ENCODE measurements at places on chromosomes 5 and 9. TPM values are rescaled to one million over a fixed set of nuclear protein-coding genes. Genes with fewer than 3 reads are reported as not detected.

The SSNA1 gene
- total RNA-seq: 72.0 TPM

The LHX3 gene
- total RNA-seq: 0.26 TPM

The KLHL9 gene
- 14.5 TPM for total RNA-seq

The C7 gene
- total RNA-seq: 9.2 TPM

The NR2F1-AS1 gene
- 1.3 TPM for total RNA-seq

- H3K4me1 ChIP-seq: no peaks in the 10 kb centered on the region
- H3K27me3 ChIP-seq: no peaks in the 10 kb centered on the region
- no peak overlapping the region for H3K4me3 ChIP-seq
Observed at GRCh38 chr9:95819636-95820035, 55.9 kb upstream of the ERCC6L2 start.

DNA sequence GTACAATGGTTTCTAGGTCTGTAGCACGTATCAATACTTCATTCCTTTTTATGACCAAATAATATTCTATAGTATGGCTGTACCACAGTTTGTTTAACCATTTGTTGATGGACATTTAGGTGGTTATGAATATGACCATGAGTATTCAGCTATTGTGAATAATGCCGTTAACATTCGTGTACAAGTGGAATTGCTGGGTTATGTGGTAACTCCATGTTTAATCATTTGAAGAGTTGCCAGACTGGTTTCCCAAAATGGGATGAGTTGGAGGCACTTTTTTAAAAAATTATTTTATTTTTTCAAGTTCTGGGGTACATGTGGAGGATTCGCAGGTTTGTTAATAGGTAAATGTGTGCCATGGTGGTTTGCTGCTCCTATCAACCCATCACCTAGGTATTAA lies 4.6 kb downstream of the SNX2 start:
- no peaks in the 10 kb centered on the region for H3K27me3 ChIP-seq
- H3K4me1 ChIP-seq: peaks cover 30% of the 10 kb centered on the region
- no peak overlapping the region for H3K4me3 ChIP-seq
- H3K27ac ChIP-seq: no peak overlapping the region

GRCh38 chr5:139468421-139468931 lies 2.3 kb upstream of the SMIM33 start:
- no peak for DNase-seq
- no peak overlapping the region for H3K4me3 ChIP-seq
- peaks cover 14% of the 10 kb centered on the region for H3K4me1 ChIP-seq
- no peak overlapping the region for H3K27ac ChIP-seq

- H3K27ac ChIP-seq: no peak overlapping the region
- no peaks in the 10 kb centered on the region for H3K27me3 ChIP-seq
- no peak for DNase-seq
- H3K4me1 ChIP-seq: no peaks in the 10 kb centered on the region
- H3K4me3 ChIP-seq: no peak overlapping the region
Observed at GRCh38 chr9:107323836-107324585, 40.9 kb downstream of the RAD23B start.

GRCh38 chr5:112974901-112975300 lies 1.7 kb upstream of the DCP2 start:
- H3K27ac ChIP-seq: no peak overlapping the region
- peaks cover 41% of the 10 kb centered on the region for H3K4me1 ChIP-seq
- H3K4me3 ChIP-seq: no peak overlapping the region
- no peaks in the 10 kb centered on the region for H3K36me3 ChIP-seq
- DNase-seq: no peak

- H3K4me3 ChIP-seq: peak overlapping the region; percentile 92
- peaks cover 22% of the 10 kb centered on the region for H3K4me1 ChIP-seq
- H3K36me3 ChIP-seq: no peaks in the 10 kb centered on the region
- peak overlapping the region; percentile 3 for H3K27ac ChIP-seq
Observed at GRCh38 chr5:138354387-138354786, 1.9 kb downstream of the KDM3B start.

GRCh38 chr5:142977363-142978051 lies 207.3 kb downstream of the ARHGAP26 start:
- H3K27me3 ChIP-seq: no peaks in the 10 kb centered on the region
- H3K4me1 ChIP-seq: peaks cover 19% of the 10 kb centered on the region
- no peak overlapping the region for H3K27ac ChIP-seq
- no peaks in the 10 kb centered on the region for H3K36me3 ChIP-seq
- DNase-seq: no peak
- H3K4me3 ChIP-seq: no peak overlapping the region
